Stimulated activated CD4-positive, alpha-beta T cell treated with anti-CD3 and anti-CD28 coated beads, Interleukin-15, amount 100 ng/mL, for 24 hours (primary cell): ENCODE measurements at places on chromosomes 6 and 20.

GRCh38 chr6:2919401-2919800 lies 16.3 kb upstream of the SERPINB9 start:
- DNase-seq = no peak

DNA sequence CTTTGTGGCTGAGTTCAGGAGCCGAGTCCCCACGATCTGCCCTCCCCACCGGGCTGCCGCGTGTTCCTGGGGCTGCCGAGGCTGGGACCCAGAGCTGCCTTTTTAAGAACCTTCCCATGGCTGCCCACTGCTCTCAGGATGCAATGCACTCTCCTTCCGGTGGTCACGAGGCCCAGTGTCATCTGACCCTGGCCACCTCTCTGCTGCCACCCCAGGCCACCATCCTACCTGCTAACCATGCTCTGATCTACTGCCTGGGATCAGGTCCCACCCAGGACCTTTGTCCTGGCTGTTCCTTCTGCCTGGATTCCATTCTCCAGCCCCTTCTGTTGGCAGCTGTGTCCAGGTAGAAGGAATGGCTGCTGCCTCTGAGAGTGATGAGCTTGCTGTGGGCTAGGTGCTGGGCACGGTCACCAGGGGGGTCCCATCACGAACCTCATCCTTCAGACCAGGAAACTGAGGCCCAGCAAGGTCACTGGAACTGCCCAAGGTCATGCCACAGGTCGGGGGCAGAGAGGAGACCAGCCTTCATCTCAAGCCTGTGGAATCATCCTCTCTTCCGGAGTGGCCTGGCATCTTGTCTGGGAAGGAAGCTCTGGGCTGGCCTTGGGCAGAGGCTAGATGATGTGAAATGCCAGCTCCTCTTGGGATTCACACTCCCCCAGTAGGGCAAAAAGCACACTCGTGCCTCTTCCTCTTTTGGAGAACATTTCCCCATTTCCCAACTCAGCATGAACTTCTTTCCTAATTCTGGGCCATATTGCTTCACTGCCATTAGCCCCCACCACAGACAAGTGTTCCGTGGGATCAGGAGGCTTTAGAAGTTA lies 20.5 kb downstream of the PCK1 start:
- no peak for DNase-seq

GRCh38 chr6:50333696-50334095 lies 284.0 kb upstream of the DEFB112 start:
- DNase-seq = no peak

DNA sequence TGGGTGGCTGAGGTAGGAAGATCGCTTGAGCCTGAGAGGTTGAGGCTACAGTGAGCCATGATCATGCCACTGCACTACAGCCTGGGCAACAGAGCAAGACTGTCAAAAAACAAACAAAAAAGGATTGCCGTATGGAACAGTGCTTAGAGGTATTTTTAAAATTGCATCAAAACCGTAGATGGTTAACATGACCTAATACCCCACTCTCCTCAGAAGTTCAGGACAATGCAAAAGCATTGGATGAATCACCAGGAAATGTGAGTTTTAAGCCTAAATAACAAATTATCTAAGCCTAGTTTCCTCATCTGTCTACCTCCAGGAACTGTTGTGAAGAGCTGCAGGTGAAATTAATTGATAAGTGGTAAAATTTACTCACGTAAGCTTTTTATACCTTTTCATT lies 123.8 kb upstream of the ID4 start:
- DNase-seq = no peak

DNA sequence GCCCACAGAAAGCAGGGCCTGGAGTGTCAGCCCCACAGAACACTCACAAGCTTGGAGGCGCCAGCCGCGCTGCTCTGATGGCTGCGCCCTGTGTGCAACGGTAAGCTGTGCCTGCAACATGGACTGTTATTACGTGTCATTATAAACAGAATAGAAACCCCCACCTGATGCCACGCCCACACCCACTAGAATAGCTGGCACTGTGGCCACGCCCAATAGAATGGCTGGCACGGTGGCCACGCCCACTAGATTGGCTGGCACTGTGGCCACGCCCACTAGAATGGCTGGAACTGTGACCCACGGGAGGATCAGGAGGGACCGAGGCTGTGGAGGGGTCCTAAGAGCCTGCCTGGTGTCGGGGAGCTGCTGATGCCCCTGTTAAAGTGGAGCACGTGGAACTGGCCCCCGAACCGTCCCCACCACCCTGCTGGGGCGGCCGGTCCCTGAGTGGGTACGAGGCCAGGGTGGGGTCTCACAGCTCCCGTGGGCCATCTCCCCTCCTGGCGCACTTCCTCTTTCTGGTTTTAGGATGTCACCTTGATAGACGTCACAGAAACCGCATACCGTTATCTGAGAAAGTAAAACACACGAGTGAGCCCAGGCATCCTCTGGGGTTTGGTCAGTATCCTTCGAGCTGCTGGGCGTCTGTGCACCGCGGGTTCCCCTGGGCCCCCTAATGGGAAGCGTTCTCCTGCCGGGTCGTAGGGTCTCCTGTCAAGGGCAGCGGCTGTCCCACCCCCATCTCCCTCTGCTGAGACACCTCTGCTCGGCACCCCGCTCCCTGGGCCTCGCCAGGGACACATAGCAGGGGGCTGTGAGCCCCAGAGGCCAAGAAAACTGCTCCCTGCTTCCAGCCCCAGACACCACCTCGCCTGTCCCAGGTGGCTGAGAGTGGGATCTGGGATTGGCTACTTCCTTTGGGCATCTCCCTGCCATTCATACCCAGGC lies 25.4 kb downstream of the SLC17A9 start:
- DNase-seq = peak; percentile 84

DNA sequence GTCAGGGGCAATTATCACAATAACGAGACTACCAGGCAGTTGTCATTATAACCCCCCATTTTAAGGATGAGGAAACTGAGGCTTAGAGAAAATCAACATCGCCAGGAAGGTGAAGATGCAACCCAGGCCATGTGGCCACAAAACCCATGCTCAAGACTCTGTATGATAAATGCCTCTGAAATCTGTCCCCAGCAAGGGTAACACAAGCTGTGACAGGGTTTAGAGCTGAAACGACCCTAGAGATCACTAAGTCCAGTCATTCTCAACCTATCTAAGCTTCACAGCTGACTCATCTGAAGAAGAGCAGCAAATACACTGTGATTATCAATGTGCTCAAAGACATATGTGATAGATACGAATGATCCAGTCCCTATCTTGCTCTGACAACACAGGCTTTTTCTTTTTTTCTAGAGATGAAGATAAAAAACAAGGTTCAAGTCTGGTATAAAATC lies 47.0 kb downstream of the ARHGAP18 start:
- no peak for DNase-seq

GRCh38 chr6:38420207-38420606 lies 219.5 kb downstream of the BTBD9 start:
- DNase-seq = no peak

DNA sequence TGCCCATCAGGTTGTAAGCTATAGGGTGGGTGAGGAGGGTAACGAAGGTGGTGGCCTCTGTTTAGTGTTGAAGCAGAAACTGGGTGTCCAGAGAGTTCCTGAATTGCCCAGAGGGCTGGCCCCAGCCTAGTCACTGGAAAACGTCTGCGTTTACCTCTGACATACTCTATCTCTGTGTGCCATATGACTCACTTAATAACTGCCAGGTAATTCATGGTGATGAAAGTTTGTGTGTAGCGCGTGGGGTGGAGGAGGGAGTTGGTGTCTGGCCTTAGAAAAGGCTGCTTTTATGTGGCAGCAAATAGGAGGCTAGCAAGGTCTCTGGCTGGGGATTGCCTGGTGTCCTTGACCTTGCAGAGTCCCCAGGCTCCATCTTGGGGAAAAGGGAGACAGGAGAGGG lies 47.3 kb downstream of the SLC35D3 start:
- no peak for DNase-seq

- DNase-seq = no peak
Observed at GRCh38 chr6:163670336-163670735, 255.8 kb downstream of the QKI start.

GRCh38 chr20:1275919-1276318 lies 9.8 kb downstream of the SNPH start:
- DNase-seq = no peak

DNA sequence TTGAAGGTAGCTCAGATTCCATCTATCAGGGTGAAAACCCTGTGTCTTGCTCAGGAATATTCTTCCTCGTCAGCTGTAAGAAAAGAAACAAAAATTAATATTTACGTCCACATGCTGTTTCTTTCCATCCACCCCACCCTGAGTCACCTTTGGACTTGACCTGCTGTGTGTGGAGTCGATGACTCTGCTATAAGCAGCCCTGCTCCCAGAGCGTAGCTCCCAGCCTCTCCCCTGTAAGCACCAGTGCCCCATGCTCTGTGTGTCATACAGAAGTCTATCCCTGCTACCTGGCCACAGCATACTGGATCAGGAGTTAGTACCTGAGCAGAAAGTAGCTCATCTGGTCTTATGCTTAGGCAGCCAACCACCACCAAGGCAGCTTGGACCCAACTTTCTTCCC lies 223.6 kb downstream of the SOD2 start:
- no peak for DNase-seq

GRCh38 chr6:75204959-75205775 lies 686 bp downstream of the COL12A1 start:
- DNase-seq = peak; percentile 46

- DNase-seq = no peak
Observed at GRCh38 chr20:1160496-1160895, 24.3 kb downstream of the TMEM74B start.

DNA sequence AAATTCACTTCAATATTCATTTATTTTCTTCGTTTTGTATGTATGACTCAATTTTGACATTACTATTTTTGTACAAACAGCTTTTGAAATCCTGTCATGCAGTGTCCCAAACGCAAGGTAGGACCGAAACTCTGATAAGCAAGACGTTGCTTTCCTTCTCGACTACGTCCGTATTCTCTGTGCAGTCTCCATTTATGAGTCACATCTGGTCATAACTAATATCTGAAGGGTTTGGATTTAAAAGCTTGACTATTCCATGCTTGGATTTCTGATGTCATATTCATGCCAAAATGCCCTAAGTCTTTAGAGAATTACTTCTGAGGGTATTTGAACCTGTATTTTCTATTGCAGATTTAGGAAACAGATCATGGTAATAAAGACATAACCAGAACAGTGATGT lies 37.8 kb upstream of the LAMP5 start:
- DNase-seq = no peak

- no peak for DNase-seq
Observed at GRCh38 chr6:148501178-148501590, 158.5 kb downstream of the SASH1 start.

- no peak for DNase-seq
Observed at GRCh38 chr20:34945315-34946077, 10.1 kb downstream of the GSS start.

DNA sequence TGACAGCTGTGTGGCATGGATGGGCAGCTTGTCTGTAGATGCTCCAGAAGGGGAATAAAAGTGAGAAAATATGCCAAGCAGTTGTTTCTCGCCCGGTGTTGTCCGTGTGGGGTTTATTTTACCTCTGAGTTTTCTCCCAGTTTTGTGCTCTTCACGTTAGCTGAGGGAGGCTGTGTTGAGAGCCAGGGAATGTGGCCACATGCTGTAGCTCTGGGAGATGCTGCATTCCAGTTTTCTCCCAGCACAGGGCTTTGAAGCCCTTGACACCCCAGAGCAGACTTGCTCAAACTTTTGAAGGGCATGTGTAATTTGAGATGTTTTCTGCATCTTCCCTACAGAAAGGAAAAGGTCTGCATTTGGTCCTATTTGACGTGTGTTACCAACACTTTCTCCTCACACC lies 67.7 kb downstream of the RREB1 start:
- DNase-seq = no peak

GRCh38 chr20:5488823-5489222 lies 172.1 kb upstream of the PROKR2 start:
- DNase-seq = no peak

DNA sequence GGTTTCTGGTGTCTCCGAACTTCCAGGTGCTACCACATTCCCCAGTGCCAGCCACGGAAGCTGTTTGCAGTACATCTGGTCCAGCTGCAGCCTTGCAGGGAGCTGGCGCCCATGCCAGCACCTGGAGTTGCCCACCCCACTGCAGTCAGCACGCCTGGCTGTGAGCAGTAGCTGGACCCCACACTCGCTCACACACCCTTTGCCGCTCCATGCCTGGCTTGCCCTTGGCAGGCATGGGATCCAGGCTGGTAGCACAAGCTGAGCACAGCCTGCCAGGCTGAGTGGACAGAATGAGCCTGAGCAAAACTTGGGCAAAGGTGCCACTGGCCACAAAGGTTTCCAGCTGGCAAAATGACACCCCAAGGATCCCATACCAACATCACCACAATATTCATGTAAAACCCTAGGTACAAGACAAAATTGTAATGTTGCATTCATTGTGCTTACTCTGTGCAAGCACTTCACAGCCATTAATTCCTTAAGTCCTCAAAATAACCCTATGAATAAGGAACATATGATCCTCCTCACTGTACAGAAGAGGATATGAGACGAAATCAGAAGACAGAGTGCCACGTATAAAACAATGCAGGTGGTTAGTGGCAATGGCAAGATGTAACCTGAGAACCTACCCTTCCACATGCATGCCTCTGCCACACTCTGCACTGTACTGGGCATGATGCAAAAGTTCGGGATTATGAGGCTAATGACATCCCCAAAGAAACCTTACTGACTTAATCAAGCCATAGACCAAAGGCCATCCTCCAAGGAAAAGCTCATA lies 18.3 kb downstream of the KIF16B start:
- DNase-seq = no peak

GRCh38 chr6:159692303-159693127 lies 526 bp downstream of the SOD2 start:
- DNase-seq = peak; percentile 73

DNA sequence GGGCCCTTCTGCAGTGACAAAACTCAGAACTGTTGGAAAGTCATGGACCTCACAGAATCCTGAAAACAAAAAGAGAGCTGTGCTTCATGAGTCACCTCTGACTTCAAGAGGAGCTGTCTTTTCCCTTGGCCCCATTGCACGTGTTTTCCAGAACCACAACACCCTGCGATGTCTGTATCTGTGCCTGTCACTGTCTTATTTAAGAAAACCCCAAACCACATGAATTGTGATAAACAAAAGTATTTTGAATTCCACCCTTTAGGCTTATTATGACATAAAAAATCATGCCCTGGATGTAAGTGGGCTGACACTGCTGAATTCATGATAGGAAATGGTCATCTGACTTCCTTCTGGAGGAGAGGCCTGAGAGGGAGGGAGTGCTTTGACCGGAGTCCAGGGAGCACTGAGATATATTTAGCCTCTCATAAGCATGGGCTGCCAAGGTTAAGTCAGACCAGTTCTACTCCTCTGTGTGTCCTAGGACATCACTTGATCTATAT lies 96.4 kb upstream of the DUSP22 start:
- DNase-seq = peak; percentile 74

- DNase-seq = no peak
Observed at GRCh38 chr20:23867152-23867776, 12.3 kb downstream of the CST5 start.

DNA sequence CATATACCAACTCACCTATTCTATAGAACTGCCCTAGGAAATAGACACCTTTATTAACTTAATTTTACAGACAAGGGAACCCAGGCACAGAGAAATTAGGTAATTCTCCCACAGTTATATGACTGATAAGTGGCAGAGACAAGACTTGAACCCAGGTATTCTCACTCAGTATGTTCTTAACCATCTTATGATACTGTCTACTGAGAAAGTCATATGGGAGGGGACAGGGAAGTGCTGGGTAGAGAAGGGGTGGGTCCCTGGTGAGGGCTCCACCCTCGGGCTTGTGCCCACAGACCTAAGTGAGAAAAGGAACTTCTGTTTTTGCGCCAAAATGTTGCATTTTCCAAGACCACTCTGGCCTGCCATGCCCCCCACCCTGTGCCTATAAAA lies 123.5 kb downstream of the RNF144B start:
- peak; percentile 24 for DNase-seq

- no peak for DNase-seq
Observed at GRCh38 chr20:44253528-44253927, 6.4 kb downstream of the GDAP1L1 start.

- no peak for DNase-seq
Observed at GRCh38 chr6:163098827-163099479, 315.6 kb upstream of the QKI start.
